HCT116 (cell line): ENCODE measurements at places on chromosomes 16 and 17.

GRCh38 chr16:54932021-54932660 is 1.5 kb downstream of the IRX5 start:
- DNase-seq = no peak

DNA sequence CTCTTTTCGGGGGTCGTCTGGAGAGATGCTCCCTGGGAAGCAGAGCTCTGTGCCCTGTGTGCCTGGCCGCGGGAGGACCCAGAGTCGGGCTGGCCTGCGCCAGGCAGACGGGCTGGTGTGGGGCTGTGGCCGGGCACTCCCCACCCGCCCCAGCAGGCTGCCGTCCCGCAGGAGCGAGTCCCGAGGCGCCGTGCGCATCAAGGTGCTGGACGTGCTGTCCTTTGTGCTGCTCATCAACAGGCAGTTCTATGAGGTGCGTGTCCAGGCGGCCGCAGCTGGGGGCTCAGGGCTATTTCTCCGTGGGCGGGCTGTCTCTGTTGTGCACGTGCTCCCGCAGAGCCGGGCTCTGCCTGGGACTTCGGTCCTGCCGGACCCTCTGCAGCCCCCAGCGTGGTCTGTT is 15.0 kb downstream of the TSC2 start:
- no peak for DNase-seq

DNA sequence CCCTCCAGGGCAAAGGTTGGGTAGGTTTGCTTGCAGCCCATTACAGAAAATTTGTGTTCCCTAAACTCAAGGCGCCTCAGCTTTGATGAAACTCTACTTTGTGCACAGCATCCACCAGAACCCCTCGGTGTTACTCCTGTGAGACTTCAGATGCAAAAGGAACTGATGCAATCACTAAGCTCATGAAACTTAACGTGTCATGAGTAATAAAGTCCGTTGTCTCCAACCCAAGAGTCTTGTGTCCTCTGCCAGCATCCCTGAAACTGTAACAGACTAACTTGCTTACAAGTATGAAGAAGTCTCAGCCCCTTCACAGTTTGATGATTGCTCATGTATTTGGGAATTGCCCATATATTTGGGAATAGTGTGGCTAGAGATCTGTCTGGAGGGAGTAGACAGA is 74.8 kb upstream of the MARCHF10 start:
- no peak for DNase-seq

GRCh38 chr16:600781-601180 is 10.9 kb downstream of the RAB40C start:
- no peak for DNase-seq

DNA sequence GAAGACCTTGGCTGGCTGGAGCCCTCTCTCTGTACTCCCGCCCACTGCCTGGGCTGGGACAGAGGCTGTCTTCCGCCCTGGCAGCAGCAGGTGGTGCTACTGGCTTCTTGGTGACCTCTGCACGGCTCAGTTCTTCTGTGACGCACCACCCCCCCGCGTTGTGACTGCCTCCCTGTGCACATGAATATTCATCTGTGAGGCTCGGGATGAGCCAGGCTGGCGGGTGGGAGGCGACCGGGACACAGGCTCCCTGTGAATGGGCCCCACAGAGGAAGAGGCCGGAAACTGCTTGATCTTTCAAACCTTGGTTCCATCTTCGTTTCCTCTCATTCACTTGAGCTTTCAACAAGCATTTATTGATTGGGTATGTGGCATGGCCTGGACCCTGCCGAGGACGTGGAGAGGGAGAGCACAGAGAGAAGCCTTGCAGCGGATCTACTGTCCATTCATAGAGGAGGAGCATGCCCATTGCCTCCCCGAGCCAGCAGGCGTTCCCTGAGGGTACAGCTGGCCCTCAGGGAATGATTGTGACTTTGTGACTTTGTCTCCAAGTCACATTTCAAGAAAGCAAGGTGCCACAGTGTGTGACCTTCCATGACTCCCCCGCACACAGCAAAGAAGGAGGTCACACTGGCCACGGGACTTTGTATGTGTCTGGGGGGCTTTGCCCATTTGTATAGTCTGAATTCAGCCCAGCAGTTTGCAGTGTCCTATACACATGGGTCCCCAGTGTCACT is 45.0 kb downstream of the B9D1 start:
- peak; percentile 57 for DNase-seq

- no peak for DNase-seq
These were observed 424 bp downstream of the C17orf100 start for GRCh38 chr17:6651919-6652452.

DNA sequence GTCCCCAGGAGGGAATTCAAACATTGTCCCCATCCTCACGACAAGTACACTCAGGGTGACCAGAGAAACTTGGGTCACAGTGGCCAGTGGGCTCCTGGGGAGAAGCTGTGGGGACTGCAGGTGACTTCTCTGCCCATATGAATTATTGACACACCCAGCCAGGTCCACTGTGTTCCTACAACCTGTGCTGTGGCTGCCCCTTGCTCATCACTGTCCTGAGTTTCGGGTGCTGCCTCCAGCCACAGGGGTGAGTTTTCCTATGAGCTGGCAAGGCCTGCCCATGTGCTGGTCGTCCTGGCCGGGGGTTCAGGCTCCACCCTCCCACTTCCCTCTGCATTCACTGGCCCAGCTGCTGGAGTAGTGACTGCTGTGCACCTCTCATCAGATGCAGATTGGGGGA is 59.0 kb upstream of the RBFOX3 start:
- no peak for DNase-seq
